T-helper 17 cell (primary cell): ENCODE measurements at places on chromosomes 5 and 9.

DNA sequence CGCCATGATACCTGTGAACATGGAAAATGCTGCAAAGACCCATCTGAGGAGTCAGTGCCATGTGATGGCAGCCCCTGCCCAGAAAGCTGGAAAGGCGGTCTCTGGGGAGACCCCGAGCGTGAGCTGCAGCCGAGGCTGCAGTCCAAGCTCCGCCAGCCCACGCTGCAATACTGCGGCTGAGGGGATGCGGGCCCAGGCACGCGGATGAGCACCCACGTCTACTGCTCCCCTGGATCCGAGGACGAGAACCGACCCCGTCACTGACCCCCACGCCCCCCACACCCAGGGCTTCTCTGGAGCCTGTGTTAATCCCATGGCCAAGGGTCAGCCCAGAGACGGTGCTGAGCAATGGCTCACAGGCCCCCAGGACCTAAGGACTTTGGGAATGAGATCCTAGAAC is 32.4 kb downstream of the SLC12A7 start:
- no peak overlapping the region for H3K27ac ChIP-seq
- H3K36me3 ChIP-seq, result peaks cover 6% of the 10 kb centered on the region
- H3K27me3 ChIP-seq, result no peaks in the 10 kb centered on the region
- no peak overlapping the region for H3K4me3 ChIP-seq

DNA sequence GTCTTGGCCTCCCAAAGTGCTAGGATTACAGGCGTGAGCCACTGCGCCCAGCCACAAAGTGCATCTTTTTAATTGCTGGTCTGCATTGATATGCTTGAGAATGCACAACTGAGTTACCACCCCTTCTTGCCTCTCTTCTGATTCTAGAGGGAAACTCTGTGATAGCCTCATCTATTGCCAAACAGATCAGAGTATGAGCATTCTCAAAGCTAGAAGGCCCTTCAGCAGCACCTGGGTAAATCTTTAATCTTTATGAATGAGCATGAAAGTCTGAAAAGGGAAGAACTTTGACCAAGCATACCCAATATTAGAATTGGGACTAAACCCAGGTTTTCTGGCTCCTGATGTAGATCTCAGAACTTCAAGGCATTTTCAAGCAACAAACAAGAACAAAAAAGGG is 298.3 kb upstream of the TNC start:
- H3K4me3 ChIP-seq, result no peak overlapping the region
- no peaks in the 10 kb centered on the region for H3K4me1 ChIP-seq
- H3K27me3 ChIP-seq, result no peaks in the 10 kb centered on the region
- H3K27ac ChIP-seq, result no peak overlapping the region

DNA sequence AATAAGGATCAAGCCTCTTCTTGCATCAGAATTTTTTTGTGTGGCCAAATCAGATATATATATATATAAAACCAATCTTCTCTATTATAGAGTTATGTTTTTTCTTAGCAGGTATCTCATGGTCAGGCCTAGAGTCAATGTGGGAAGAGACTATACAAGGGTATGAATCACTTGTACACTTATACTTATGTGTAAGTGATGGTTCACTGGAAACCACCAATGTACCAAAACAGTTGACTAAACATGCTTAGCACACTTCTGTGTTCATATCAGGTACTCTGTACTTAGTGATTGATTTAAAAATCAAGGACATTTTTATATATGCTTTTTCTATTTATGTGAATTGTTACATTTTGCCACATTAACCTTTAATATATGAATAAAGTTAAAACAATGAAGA is 92.6 kb downstream of the CWC27 start:
- H3K4me3 ChIP-seq, result no peak overlapping the region
- H3K4me1 ChIP-seq, result peaks cover 3% of the 10 kb centered on the region
- no peak overlapping the region for H3K27ac ChIP-seq
- H3K36me3 ChIP-seq, result peaks cover 5% of the 10 kb centered on the region

GRCh38 chr5:160692271-160692670 is 159.7 kb downstream of the ATP10B start:
- H3K36me3 ChIP-seq, result no peaks in the 10 kb centered on the region
- H3K4me3 ChIP-seq, result no peak overlapping the region
- no peak for DNase-seq
- H3K4me1 ChIP-seq, result no peaks in the 10 kb centered on the region
- peaks cover 16% of the 10 kb centered on the region for H3K27me3 ChIP-seq
- no peak overlapping the region for H3K27ac ChIP-seq

- no peaks in the 10 kb centered on the region for H3K36me3 ChIP-seq
- H3K27me3 ChIP-seq, result peaks cover 21% of the 10 kb centered on the region
- H3K27ac ChIP-seq, result no peak overlapping the region
- DNase-seq, result no peak
These were observed 1.5 kb upstream of the RNF180 start for GRCh38 chr5:64164166-64164565.

DNA sequence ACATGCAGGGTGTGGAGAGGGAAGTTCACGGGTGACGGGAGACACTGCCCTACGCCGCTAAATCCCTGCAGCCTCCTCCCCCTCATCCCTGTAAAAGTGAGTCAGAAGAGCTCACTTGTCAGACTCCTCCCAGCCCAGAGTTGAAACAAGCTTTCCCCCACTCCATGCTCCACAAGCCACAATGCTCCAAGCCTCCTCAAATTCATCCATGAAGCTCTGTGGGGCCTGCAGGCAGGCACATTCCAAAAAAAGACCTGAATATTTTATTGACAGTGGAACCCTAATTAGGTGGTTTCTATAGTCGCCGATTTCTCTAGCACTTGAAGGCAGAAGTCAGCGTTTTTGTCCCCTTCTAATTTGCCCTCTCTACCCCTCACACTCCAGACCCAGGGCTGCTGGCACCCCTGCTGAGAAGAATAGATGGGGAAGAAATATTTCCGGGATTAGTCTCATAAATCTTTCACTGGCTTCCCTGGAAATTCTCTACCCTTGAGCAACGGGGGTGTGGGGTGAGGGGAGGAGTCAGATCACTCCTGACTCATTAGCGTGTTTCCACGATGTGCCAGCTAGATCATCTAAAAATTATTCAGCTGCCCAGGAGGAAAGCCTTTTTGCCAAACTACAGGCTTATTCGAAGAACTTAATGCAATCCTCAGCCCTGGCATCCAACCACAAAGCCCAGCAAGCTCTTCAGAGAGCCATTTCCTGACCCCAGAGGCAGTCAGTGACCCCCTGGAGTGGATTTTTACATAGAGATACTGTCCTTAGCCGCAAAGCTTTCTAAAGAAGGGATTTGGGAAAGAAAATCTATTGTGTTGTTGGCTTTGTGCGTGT is 97.1 kb downstream of the ENC1 start:
- H3K27me3 ChIP-seq, result peaks cover 11% of the 10 kb centered on the region
- no peak for DNase-seq
- H3K4me1 ChIP-seq, result no peaks in the 10 kb centered on the region
- H3K27ac ChIP-seq, result no peak overlapping the region
- H3K36me3 ChIP-seq, result no peaks in the 10 kb centered on the region

GRCh38 chr5:135241536-135241935 is 157.5 kb downstream of the MACROH2A1 start:
- no peak for DNase-seq
- H3K36me3 ChIP-seq, result no peaks in the 10 kb centered on the region
- H3K27ac ChIP-seq, result no peak overlapping the region
- H3K27me3 ChIP-seq, result peaks cover 22% of the 10 kb centered on the region

GRCh38 chr5:103295871-103296270 is 37.3 kb downstream of the MACIR start:
- H3K36me3 ChIP-seq, result no peaks in the 10 kb centered on the region
- no peak overlapping the region for H3K4me3 ChIP-seq
- no peaks in the 10 kb centered on the region for H3K4me1 ChIP-seq
- DNase-seq, result no peak
- H3K27me3 ChIP-seq, result peaks cover 11% of the 10 kb centered on the region

DNA sequence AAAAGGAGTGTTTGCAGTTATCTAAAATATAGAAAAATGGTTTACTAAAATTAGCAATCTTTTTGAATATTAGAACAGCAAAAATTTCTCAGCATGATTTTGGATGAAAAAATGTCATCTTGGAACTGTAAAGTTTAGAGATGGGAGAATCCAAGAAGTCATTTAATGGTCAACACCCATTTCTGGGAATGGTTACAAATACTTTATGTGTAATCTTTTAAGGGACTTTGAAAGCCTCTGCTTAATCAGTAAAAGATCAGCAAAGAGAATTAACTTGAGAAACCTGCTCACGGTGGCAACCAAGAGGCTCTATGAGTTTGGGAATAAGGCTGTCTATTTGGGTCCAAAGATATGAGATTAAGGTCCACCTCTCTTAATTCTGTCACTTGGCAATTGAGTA is 13.0 kb downstream of the C1QTNF3 start:
- DNase-seq, result no peak
- no peak overlapping the region for H3K27ac ChIP-seq
- no peaks in the 10 kb centered on the region for H3K27me3 ChIP-seq
- H3K36me3 ChIP-seq, result peaks cover 8% of the 10 kb centered on the region

DNA sequence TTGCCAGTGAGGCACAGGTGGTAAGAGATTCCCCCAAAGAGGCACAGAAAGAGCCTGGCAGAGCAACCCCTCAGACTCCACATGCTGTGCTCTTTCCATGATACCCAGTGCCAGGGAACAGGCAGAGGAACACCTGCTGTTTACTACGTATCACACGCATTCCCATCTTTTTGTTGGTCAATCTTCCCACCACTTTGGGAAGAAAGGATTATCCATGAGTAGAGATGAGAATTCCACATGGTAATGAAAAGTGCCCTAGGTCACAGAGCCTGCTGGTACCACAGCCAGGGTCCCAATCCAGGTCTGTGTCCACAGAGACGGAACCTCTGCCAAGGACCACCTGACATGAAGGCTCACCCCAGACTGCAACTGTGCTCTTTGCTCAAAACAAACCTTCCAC is 86.6 kb downstream of the LHFPL2 start:
- peaks cover 2% of the 10 kb centered on the region for H3K36me3 ChIP-seq
- H3K4me1 ChIP-seq, result no peaks in the 10 kb centered on the region
- H3K27me3 ChIP-seq, result peaks cover 27% of the 10 kb centered on the region
- H3K27ac ChIP-seq, result no peak overlapping the region
- H3K4me3 ChIP-seq, result no peak overlapping the region
- no peak for DNase-seq

DNA sequence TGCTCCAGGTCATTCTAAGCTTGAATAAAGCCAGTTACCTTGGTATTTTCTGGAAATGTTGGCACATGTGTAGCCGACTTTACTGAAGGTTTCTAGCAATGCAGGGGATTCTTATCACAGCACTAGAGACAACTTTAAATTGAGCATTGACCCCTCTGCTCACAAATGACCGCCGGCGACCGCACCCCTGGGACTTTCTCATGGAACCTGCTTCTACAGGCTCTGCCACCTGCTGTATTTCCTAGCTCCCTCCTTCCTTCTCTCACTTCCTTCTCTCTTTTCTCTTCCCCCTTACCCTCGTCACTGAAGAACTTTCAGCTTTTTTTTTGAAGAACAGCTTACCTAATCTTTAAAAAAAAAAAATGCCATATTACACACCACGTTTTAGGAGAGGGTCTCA is 30.9 kb upstream of the DAB2 start:
- no peak overlapping the region for H3K4me3 ChIP-seq
- peaks cover 57% of the 10 kb centered on the region for H3K27me3 ChIP-seq
- DNase-seq, result no peak
- no peaks in the 10 kb centered on the region for H3K4me1 ChIP-seq
- peaks cover 6% of the 10 kb centered on the region for H3K36me3 ChIP-seq
- H3K27ac ChIP-seq, result no peak overlapping the region

GRCh38 chr9:82570226-82570625 is 492.7 kb downstream of the RASEF start:
- no peaks in the 10 kb centered on the region for H3K27me3 ChIP-seq
- DNase-seq, result no peak

DNA sequence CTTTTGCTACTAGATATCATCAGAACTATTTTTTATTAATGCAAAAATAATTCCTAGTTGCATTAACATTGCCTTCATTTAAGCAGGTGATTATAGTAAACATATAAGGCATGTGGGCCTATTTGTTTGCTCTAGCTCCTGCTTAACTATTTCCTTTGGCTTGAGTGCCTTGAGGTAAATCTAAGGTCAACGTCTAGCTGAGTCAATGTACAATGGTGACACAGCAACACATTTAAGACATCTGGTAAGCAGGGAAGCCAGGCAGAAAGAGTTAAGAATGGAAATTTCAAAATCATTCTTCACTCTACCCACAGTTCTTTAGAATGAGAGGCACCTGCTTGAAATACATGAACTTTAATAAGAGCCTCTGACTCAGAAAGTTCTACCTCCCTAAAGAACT is 111.9 kb upstream of the FST start:
- H3K4me1 ChIP-seq, result no peaks in the 10 kb centered on the region
- no peak overlapping the region for H3K27ac ChIP-seq
- H3K36me3 ChIP-seq, result no peaks in the 10 kb centered on the region
- H3K4me3 ChIP-seq, result no peak overlapping the region
- H3K27me3 ChIP-seq, result peaks cover 11% of the 10 kb centered on the region
- no peak for DNase-seq

DNA sequence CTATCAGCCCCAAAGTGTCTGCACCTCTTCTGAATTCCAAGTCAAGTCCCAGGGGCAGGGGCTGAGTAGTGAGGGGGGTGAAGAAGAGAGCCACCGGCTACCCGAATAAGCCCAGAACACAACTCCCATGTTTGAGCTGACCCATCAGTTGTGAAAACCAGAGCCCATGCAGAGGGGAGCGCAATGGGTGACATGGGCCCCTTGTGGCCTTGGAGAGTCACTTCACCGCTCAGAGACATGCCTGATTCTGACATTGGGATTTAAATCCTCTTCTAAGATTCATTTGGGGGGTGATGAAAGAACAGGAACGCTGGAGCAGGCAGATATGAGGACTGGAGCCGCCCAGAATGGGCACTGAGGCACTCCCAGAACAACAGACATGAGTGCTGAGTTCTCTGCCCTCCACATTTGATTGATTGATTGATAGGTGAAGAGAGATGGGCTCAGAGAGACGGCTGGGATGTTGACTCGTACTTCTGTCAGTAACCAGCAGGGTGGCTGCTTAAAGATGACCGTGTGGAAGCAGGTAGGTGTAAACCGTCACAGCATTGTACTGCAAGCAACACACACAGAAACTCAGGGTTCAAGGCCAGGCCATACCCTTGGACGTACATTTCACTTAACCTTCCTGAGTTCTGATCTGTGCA is 74.3 kb downstream of the GPR21 start:
- H3K36me3 ChIP-seq, result peaks cover 3% of the 10 kb centered on the region
- H3K27me3 ChIP-seq, result no peaks in the 10 kb centered on the region

DNA sequence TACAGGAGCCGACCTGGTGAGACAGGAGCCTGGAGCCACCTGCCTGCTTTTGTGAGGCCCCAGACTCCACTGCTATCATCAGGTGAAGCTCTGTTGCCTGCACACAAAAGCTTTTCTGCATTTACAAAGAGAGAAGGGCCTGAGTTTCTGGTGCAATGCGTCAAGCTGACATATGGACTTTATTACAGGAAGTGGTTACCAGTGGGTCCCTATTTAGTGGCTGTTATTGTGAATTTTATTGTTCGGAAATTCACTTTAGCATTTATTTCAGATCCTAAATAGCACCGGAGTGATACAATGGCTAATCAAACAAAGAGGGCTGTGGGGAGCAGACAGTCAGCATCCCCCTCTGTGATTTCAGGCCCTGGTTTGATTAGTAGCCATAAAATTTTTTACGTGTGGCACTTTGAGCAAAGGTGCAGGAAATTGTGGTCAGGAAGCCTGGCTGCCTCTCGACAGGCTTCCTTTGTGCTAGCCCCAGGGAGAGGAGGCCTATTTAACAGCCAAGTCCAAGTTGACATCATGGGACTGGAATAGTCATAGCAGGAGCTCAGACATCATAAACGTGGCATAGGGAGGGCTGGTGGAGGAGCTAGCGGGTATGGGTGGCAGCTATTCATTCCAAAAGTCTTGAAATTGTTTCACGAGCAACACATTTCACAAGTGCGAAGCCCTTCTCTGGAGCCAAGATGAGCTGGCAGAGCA is 8.4 kb downstream of the TGFBI start:
- DNase-seq, result no peak
- H3K27me3 ChIP-seq, result no peaks in the 10 kb centered on the region
- peaks cover 40% of the 10 kb centered on the region for H3K4me1 ChIP-seq
- no peaks in the 10 kb centered on the region for H3K36me3 ChIP-seq
- peak overlapping the region; percentile 47 for H3K4me3 ChIP-seq

- no peak overlapping the region for H3K27ac ChIP-seq
- H3K4me1 ChIP-seq, result peaks cover 6% of the 10 kb centered on the region
- H3K36me3 ChIP-seq, result no peaks in the 10 kb centered on the region
These were observed 180.8 kb downstream of the AUH start for GRCh38 chr9:91180930-91181268.
